ENCODE measurements at places on chromosomes 1 and 21.

DNA sequence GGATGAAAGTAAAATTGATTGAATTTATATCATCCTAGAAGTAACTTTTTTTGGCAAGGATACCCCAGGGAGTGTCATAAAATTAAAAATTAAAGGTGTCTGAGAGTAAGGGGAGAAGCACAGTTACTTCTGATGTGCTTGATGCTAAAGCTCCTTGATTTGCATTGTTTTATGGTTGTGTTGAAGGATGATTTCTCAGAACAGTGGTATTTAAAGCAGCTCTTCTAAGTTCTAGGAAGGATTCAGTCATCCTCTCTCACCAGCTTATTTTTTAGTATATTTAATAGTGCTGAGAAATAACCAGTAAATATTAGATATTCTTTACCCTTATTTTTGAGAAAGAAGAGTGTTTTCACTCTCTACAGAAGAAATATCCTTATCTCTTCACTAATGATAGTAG lies 93.0 kb downstream of the FGGY start:
- no peak for DNase-seq

GRCh38 chr1:55669293-55669692 lies 454.1 kb upstream of the USP24 start:
- DNase-seq: no peak

DNA sequence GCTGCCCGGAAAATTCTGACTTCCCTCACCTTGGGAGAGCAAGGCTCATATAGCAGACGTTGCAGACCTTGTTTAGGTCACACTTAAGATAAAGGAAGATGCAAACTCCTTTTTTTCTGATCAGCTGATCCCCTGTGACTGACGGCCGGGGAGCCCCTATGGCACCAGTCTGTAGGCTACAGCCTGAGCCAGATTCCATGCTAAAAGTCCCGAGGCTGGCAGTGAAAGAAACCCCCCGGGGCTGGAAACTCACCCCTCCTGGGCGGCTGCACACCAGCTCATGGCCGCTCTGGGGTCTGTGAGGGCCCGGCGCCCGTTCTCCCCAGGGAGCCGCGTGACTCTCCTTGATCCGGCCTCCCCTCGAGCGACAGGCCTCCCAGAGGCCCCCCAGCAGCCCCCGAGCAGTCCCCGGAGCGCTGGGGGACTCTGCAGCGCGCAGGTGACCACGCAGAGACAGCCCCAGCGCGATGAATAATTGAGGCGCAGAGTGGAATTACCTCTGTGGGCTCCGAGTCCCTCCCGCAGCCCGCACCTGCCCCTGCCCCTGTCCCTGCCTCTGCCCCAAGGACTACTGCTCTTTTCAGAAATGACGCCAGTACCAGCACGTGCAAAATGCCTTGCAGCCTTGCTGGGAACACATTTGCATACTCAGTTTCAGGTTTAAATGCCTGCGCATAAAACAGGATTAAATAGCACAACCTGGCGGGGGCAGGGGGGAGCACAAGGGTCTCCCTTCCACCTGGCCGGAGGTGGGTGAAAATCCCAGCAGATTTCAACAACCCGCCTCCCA lies 62.6 kb upstream of the CLDN14 start:
- no peak for DNase-seq

- no peak for DNase-seq
Measured at GRCh38 chr1:212944229-212944901, 6.0 kb upstream of the VASH2 start.

- no peak for DNase-seq
Measured at GRCh38 chr1:153805886-153806719, 30.9 kb downstream of the SLC27A3 start.

- DNase-seq: no peak
Measured at GRCh38 chr1:163013826-163014600, 55.1 kb upstream of the RGS4 start.

- no peak for DNase-seq
Measured at GRCh38 chr1:147504801-147505311, 36.4 kb upstream of the BCL9 start.

DNA sequence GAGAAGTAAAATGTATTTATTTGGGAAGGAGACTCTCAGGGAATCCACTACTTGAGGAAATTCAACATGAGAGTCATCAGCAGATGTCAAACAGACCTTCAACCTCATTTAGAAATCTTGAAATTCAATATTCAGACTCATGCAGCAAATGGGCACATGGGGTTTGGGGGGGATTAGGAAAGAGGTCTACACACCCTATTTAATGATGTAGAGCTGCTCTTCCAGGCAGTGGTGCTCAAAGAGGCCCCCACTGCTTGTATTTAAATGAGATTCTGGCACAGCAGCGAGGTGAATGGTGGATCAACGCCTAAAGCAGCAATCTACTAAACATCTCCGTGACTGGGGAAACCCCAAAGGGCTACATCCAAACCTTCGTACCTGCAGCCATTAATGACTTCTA lies 213.2 kb upstream of the C8B start:
- DNase-seq: no peak

DNA sequence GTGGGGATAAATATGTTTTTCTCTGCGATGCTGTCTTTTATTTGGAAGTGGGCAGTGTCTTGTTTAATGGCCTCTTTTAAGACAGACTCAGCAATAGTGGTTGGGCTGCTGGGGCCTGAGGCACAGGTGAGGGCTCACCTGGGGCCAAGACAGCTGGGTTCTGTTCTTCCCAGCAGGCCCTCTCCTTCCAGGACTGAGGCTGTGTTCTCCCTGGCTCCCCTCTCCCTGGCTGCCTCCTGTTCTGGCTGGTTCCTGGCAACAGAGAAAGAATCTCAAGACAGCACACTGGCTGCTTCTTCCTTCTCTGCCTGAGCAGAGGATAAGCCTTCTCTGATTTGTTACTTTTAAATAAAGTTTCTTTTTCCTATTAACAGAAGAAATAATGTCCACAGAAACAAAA lies 7.4 kb upstream of the GRHL3 start:
- no peak for DNase-seq

GRCh38 chr1:190168893-190169280 lies 308.8 kb downstream of the BRINP3 start:
- DNase-seq: no peak

GRCh38 chr21:44773291-44773932 lies 28.2 kb downstream of the UBE2G2 start:
- no peak for DNase-seq

- DNase-seq: no peak
Measured at GRCh38 chr21:44520326-44521300, 19.4 kb downstream of the KRTAP10-1 start.

GRCh38 chr1:223216074-223216473 lies 73.0 kb upstream of the TLR5 start:
- no peak for DNase-seq

DNA sequence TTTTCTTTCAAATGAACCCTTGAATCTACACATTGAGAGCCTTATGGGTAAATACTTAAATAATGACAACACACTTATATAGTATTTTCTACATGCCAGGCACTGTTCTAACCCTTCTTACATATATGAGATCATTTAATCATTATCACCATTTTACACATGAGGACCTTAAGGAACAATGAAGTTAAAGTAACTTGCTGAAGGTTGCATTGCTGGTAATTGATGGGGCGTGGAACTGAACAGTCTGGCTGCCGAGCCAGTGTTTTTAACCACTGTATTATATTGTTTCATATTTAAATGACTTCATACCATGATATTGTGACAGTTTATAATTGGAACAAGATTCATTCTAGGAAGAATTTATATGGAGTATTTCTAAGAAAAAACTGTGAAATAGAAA lies 111.9 kb upstream of the TENT5C start:
- DNase-seq: no peak

GRCh38 chr21:29477347-29477746 lies 178.6 kb downstream of the BACH1 start:
- no peak for DNase-seq

DNA sequence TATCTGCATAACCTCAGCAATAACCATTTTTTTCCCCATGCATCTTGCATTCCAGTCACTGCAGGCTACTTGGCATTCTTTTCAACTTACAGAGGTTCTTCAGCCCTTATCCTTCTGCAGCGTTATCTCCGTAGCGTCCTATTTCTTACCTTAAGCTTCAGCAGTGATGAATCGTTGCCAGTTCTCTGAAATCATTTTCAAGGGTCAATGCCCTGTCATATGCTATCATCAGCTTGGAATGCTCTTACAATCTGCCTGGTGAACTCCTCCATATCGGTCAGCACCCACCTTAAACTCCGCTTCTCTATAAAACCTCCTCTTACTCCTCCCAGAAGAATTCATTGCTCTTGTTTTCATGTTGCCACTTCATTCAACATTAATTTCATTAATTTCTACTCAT lies 105.1 kb upstream of the DPH5 start:
- no peak for DNase-seq

- no peak for DNase-seq
Measured at GRCh38 chr21:23534850-23535249, 2072.4 kb downstream of the MRPL39 start.

GRCh38 chr1:36446271-36446670 lies 4.0 kb downstream of the OSCP1 start:
- no peak for DNase-seq

- DNase-seq: no peak
Measured at GRCh38 chr1:99139876-99140275, 124.4 kb upstream of the PLPPR4 start.

DNA sequence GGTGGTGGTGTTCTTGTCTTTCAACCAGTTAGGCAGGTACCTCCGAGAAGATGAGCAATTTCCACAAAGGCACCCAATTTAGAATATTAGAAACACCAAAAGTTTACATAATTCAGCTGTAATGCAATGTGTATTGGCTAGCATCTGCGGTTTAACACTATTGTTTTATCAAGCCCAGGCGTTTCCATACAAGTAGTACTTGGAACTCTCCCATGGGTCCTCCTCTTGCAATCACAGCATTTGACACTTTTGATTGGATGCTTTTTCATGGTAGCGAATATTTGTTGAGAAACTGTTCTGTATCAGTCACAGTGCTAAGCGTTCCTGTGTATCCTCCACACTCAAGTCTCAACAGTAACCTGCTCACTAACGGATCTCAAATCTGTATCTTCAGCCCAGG lies 20.1 kb upstream of the MAP1LC3C start:
- DNase-seq: no peak

DNA sequence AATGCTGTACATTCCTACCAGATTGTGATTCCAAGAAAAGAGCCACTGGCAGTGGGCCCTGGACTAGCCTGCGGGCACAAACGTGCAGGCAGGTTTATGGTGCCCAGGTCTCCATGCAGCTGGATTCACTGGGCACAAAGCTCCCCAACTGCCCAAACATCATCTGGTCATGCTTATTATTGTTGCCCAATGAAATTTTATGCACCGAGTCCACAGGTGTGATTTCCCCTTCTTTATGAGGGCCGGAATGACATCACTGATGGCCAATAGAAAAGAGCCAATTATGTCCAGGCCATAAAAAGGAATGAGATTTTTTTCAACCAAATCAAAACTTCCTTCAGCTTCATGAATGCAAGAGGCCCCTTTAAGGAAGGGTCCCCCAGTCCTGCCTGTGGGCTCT lies 66.2 kb downstream of the ERI3 start:
- DNase-seq: no peak

DNA sequence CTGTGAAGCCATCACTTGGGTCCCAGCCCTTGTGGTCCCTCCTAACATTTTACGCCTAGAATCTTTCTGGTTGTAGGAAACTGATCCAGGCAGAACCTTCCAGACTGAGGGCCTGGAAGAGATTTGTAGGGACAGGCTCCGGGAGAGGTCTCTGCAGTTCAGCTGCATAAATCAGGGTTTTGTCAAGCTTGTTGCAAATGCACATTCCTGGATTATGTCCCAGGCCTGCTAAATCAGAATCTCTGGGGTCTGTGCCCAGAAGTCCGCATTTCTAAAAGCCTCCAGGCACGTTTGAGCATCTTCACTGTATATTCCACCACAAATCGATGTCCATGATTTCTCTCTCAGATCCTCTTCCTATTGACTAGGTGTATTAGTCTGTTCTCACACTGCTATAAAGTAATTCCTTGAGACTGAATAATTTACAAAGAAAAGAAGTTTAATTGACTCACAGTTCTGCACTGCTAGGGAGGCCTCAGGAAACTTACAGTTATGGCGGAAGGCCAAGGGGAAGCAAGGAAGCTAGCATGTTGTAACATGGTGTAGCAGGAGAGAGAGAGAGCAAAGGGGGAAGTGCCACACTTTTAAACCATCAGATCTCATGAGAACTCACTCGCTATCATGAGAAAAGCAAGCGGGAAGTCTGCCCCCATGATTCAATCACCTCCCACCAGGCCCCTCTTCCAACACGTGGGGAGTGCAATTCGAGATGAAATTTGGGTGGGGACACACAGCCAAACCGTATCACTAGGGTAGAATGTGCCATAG lies 1.2 kb upstream of the FHAD1 start:
- DNase-seq: no peak

GRCh38 chr1:36136535-36136934 lies 11.5 kb upstream of the COL8A2 start:
- DNase-seq: no peak

- DNase-seq: peak; percentile 81
Measured at GRCh38 chr1:2300851-2301606, 72.9 kb downstream of the SKI start.

DNA sequence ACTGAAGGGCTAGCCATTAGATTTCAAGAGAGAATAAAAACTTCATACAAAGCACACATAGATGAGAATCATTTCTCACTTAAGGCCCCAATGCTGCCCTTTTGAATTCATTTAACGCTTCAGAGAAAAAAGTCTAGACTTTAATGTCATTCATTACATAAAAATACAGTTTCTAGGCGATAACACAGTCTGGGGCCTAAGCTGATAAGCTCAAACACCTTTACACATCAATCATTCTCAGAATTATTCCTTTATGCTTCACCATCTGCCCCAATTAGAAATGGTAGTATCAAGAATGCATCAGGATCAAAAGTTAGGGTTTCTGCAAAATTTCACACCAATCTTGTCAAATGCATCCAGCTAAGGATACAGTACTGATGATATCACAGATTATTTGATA lies 100.1 kb upstream of the HP1BP3 start:
- DNase-seq: no peak

DNA sequence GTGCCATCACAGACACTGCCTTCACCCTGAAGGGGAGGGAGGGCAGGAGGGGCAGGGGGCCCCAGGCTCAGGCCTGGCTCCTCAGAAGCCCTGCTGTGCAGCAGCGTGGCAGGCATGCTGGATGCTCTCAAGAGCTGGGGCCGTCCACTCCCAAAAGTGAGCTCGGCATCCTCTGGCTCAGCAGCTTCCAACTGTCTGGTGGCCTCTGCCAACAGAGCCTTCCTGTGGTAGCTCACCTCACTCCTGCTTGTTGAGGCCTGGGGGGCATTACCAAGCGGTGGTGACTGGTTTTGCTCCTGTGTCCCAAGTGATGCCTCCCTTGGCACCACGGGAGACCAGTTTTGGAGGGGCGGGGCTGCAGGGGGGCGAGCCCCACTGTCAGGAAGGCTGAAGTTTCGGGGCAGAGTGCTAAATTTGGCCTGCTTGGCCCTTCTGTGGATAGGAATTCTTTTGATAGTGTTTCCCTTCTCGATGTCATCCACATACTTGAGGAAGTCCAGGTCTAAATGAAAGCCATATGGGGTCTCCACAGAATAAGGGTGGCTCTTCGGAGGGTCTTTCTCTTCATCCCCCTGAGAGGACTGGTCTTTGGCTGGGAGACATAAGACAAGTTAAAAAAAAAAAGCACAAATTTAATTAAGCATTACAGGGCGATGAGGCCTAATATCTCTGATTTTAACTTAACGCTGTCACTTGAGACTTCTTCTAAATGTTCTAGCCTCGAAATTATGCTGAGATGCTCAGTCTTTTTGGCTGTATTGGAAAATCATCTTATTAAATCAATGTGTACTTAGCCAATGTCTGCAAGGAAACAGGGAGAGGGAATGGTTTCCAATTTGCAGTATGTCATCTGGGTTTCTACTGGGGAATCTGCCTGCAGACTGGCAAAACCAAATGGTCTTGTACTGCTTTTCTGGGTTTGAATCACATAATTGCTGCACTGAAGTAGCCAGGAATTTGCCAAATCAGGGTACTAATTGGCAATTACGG lies 44.4 kb downstream of the KANK4 start:
- DNase-seq: no peak

Data from activated T-helper 1 cell treated with anti-CD3 and anti-CD28 coated beads, Interleukin-2, amount 50 U/mL, for 16 hours (primary cell).